Muscle of back (tissue), 13 donors: ENCODE measurements at places on chromosomes 11 and 22.

DNA sequence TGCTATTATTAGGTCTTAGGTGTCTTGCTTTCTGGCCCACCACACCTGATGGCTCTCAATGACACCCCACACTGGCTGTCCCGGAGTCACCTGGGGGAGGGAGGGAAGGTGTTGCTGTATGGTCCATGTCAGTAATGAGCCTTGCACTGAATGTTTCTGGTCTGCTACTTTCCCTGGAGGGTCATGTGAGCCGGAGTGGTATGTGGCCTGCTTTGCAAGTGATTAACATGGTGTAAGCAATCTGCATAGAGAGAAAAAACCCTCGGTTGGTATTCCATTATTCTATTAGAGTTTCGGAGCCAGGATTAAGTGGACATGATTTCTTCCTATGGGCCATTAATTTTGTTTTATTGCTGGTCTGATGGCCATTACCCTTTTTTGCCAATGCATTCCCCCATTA lies 63.9 kb downstream of the PKNOX2 start:
- no peak for DNase-seq

DNA sequence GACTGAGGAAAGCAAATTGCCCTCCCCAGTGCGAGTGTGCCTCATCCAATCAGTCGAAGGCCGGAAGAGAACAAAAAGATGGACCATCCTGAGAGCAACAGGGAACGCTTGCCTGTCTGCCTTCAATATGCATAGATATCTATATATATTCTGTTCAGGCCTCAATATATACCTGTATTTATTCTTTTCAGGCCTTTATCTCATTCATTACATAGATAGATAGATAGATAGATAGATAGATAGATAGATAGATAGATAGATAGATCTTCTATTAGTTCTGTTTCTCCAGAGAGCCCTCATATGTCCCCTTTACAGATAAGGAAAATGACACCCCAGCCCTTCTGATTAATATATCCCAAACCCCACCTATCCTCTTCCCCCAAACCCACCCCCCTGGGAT lies 55.1 kb upstream of the LMO2 start:
- DNase-seq, result no peak

GRCh38 chr22:30881361-30882183 lies 87.0 kb downstream of the MORC2 start:
- peak; percentile 36 for DNase-seq

- DNase-seq, result no peak
These were observed 3.7 kb upstream of the RELT start for GRCh38 chr11:73372375-73372993.

- no peak for DNase-seq
These were observed 6.7 kb downstream of the IL18 start for GRCh38 chr11:112156956-112157766.

GRCh38 chr22:18067548-18068341 lies 10.0 kb upstream of the PEX26 start:
- no peak for DNase-seq

- DNase-seq, result no peak
These were observed 47.5 kb upstream of the ME3 start for GRCh38 chr11:86719781-86720463.

- DNase-seq, result peak; percentile 81
These were observed 25.9 kb upstream of the ATXN10 start for GRCh38 chr22:45645526-45646414.

DNA sequence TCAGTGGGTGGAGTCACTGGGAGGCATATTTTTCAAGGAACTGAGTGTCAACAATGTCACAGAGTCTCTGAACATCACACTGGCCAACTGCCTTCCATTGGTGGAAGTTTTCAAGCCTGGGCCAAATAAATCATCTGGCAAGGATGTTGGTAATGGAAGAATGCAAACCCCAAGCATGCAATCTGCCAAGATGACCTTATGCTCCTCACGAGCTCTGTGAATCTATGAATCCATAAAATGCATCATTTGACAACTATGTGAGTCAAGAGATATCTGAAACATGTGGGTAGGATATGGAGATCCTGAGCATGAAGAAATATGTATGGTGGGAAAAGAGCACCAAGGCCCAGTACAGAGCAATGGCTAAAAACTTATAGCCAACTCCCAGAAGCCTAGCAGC lies 122.2 kb downstream of the PLEKHA7 start:
- DNase-seq, result no peak

GRCh38 chr22:33261699-33262098 lies 203.5 kb upstream of the SYN3 start:
- no peak for DNase-seq

DNA sequence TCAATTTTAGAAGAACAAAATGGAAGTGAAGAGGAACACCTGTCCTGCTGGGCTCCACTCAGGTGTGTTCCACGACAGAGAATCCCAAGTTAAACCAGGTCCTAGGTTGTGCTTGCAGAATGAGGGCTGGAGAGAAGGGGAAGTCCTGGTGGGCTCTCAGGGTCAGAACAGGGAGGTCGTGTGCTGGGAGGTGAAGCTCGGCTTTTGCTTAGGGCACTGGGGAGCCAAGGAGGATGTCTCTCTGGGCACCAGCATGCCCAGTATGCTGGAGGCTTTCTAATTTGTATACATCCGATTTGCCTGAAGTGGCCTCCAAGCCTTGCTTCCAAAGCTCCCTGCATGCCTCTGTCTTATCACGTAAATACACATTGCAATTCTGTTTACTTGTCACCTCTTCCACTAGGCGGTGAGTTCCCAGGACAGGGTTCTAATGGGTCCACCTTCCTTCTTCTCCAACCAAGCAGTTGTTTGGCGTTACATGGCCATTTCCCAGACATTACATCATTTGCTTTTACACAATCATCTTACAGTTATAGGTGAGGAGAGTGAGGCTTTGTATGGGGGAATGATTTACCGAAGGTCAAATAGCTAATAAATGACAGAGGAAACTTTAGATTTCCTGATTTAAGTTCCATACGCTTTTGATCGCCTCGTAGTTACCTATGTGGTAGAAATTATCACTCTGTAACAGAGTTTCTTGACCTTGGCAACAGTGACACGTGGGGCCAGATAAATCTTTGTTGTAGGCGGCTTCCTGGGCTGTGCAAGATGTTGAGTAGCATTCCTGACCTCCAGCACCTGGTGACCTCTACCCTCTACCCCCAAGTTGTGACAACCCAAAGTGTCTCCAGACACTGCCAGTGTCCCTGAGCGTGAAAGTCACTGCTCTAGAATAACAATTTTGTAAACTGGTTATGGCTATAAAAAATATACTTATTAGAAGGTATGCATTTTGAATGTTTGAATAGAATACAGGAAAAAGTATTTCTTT lies 901.5 kb downstream of the TBC1D22A start:
- DNase-seq, result no peak

DNA sequence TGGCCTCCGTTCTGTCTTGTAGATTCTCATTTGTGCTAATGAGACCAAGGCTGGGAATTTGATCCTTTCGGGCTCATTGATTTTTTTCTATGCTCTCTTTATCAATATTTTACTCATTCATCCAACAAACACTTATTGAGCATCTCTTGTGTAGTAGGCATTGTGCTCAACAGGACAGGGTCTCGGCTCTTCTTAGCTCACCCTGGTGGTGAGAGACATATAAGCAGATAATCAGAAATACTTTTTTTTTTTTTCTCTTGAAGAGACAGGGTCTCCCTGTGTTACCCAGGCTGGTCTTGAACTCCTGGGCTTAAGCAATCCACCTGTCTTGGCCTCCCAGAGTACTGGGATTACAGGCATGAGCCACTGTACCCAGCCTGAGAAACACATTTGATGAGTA lies 48.0 kb upstream of the SLC5A1 start:
- no peak for DNase-seq

GRCh38 chr11:102582140-102582539 lies 43.0 kb downstream of the MMP20 start:
- DNase-seq, result no peak

DNA sequence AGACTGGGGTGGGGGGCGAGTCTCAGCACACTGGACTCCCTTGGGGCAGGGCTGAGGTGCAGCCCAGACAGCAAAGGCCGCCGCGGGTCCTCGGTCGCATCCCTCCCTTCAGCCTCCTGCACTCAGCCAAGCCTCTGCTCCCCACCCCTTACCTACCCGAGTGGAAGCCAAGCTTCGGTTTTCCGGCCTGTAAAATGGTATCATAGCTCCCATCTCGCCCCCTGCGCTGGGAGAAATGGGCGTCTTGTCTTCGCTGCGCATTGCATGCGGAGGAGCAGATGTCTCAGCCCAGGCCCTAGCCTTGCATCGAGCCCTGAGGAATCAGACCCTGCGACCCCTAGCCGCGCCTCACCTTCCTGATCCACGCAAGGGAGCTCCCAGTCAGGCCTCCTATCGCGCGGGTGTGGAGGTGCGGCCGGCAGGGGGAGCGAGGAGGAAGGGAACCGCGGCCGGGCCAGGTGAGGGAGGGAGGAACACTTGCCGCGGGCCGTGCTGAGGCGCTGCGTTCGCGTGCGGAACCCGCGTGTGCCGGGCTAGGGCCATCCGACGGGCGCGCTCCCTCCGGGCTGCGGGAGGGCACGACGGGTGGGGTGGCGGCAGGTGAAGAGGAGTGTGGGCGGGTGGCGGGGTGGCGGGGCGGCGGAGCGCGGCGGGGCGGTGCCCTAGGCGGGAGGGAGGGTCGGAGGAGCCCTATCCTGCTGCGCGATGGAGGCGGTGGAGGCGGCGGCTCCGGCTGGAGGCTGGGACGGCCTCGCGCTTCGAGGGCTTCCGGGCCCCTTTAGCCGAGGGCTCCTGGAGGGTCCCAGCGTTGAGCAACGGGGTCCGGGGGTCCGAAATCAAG lies 4.1 kb upstream of the TBX1 start:
- no peak for DNase-seq

DNA sequence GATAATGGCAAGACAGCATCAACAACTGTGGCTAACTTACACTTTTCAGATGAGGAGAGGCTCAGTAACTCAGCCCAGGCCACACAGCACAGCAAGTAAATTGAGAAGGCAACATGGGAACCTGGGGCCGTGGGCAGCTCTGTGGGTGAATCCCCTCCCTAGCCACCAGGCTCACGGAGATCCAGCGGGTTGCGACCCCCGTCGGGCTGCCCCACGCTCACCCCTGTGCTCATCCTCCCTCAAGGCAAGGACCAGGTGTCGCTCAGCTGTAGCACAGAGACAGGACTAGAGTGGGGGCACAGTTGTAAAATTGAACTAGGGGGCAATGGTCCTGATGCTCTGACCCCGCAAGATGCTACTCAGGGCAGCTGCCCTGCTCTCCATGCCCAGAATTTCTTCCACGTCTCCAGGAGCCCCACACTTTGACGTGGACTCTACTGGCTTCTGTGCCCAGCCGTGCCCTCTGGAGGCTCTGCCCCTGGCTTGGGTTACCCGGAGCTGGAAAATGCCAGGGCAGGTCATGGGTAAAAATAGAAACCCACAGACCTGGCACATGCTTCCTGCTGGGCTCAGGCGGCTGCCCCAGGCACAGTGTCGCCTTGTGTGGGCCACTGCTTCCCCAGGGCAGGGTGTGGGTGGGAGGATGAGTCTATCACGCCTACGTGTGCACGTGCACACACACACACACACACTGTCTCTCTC lies 9.0 kb downstream of the TUBA8 start:
- peak; percentile 42 for DNase-seq

- DNase-seq, result no peak
These were observed 2.7 kb upstream of the PLXNB2 start for GRCh38 chr22:50310031-50310722.

- DNase-seq, result peak; percentile 79
These were observed 348.9 kb upstream of the NCAM1 start for GRCh38 chr11:112612250-112612849.

GRCh38 chr11:639332-639955 lies 2.4 kb downstream of the DRD4 start:
- DNase-seq, result peak; percentile 51

GRCh38 chr11:390175-390574 lies 3.8 kb upstream of the PKP3 start:
- no peak for DNase-seq

DNA sequence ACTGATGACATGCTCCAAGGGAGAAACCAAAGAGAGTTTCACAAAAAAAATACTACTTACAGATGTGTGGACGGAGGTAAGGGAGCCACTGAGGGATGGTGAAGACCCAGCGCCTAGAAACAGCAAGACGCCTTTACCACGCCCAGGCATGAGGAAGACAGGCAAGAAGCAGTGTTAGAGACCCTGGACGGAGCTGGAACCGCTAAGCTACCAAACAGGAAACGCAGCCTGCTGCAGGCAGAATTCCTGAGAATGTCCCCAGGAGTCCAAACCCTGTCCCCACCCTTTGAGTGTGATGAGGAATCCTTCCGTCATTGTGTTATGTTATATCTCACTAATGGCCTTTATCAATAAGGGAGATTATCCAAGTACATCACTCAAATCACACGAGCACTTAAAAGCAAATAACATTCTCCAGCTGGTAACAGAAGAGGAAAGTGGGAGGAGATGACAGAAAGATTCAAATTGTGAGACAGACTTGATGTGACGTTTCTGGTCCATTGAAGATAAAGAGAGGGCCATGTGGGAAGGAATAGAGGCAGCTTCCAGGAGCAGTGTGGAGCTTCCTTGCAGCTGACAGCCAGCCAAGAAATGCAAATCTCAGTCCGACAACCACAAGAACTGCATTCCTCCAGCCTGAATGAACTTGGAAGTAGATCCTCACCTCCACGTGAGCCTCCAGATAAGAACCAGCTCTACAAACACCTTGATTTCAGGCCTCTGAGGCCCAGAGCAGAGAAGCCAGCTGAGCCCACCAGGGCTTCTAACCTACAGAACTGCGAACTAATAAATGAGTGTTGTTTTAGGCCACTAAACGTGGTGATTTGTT lies 19.1 kb downstream of the FAM181B start:
- DNase-seq, result no peak

GRCh38 chr11:106262852-106263251 lies 185.4 kb downstream of the AASDHPPT start:
- DNase-seq, result no peak

- DNase-seq, result peak; percentile 95
These were observed 22.1 kb downstream of the RIBC2 start for GRCh38 chr22:45435544-45436139.

DNA sequence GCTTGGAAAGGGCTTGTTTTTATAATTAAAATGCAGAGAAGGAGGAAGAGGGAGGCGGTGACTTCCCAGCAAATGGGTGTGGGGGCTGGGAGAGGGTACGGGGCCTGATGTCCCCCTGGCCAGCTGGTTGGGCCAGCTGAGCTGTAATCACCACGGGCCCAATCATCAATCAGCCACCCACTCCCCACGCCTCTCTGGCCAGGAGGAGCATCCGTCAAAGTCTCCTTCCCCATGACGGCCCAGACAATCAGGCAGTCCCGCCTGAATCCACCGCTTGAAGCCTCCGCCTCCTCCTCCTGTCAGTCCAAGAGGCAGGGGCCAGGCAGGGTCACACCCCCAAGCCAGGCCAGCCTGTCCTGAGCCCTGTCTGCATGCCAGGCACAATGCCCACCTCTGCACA lies 13.3 kb upstream of the CABP7 start:
- DNase-seq, result no peak
